ENCODE measurements at places on chromosomes 3 and 15. TPM values are rescaled to one million over a fixed set of nuclear protein-coding genes. Genes with fewer than 3 reads are reported as not detected.

SERINC4 gene
- 0.09 TPM for total RNA-seq

GRCh38 chr15:40273428-40273827, 9.4 kb downstream of the ANKRD63 start:
- no peak for DNase-seq

- no peak for DNase-seq
These were observed 103.0 kb downstream of the PGPEP1L start for GRCh38 chr15:98904544-98904943.

SENP5 gene
- 46.5 TPM for total RNA-seq

ZNF660 gene
- total RNA-seq = 18.7 TPM

DNA sequence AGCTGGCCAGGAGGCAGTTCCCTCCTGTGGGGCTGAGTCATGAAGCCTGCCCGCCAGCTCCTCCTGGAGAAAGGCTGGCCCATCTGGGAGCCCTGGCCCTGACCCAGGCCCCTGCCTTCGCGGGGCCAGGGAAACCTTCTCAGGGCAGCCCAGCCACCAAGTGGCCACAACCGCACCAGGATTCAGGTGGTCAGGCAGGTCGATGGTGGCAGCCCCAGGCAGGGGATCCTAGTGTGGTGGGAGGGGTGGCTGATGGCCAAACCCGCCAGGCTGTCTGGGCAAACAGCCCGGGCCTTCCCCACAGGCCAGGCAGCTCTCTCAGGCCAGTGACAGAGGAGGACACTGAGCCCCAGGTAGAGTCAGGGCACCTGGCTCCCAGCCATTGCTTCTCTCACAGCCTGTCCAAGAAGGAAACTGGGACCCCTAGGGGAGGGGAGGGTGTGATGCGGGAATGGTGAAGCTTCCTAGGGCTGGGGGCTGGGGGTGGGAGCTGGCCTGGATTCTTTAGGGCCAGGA, 1.2 kb downstream of the TWF2 start:
- DNase-seq = no peak

DNA sequence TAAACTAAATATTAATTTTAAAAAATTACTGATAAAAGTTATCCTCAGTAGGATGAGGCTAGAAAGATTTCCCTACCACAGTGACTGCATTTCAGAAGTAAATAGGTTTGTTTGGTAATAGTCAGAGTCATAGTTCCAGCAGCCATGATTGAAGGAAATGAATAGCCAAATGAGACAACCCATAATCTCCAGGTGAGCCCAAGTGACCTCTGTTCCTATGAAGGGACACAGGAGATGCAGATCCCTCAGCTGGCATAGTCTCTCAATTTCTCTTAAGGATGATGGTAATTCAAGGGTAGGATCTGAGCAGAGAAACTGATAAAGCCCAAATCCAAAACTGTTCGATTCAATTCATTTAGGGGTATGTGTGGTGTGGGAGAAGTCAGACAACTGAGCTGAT, 461.8 kb downstream of the RAP2B start:
- DNase-seq = no peak

Measured in mesothelial cell of epicardium (in vitro differentiated cells).